Stimulated activated CD8-positive, alpha-beta memory T cell treated with anti-CD3 and anti-CD28 coated beads, Interleukin-4, amount 100 ng/mL, for 1 hour (primary cell): ENCODE measurements at places on chromosomes 7 and 10.

- no peak for DNase-seq
These were observed 127.6 kb downstream of the TNS3 start for GRCh38 chr7:47454069-47454973.

DNA sequence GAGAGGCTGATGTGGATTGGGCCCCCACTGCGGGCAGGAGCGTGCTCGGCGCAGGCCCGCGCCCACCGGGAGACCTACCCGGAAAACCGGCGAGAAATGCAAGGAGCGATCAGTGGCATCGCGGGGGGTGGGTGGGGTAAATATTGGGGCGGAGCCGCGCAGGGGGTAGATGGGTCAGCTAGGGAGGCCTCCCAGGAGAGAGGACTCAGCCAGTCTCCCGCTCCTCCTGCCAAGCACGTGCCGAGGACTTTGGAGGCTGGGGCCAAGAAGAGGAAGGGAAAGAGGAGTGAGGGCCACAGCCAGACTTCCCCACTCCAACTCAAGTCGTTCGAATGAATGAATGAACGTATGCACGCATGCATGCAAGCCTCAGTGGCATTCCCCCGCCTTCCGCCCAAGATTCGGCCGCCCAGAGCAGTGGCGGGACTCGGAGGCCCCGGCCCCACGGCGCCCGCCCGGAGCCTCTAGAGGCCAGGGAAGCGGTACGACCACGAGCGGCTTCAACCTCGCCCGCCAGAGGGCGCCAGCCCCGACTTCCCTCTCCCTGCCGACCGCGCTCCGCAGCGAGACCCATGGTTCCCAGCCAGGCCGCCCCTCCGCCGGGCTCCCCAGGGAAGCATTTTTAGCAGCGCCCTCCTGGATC, 3.6 kb downstream of the NPM3 start:
- peak; percentile 75 for DNase-seq

GRCh38 chr10:80996615-80997193, 459.0 kb downstream of the SH2D4B start:
- no peak for DNase-seq

DNA sequence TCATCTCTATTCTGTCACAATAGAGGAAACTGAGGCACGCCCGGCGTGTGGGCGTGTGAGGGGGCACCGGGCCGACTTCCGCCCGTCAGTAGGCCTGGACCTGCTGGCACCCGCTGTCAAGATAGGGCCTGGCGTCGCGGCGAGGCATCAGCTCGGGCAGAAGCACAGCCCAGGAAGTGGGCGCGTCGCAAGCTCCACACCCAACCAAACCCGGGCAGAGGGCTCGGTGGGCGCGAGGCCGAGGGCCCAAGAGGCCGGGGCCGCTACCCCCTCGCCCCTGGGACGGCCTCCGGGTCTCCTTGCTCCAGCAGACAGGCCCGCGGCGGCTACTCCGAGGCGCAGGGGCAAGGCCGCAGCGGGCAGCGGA, 91.2 kb downstream of the SPAG6 start:
- no peak for DNase-seq

DNA sequence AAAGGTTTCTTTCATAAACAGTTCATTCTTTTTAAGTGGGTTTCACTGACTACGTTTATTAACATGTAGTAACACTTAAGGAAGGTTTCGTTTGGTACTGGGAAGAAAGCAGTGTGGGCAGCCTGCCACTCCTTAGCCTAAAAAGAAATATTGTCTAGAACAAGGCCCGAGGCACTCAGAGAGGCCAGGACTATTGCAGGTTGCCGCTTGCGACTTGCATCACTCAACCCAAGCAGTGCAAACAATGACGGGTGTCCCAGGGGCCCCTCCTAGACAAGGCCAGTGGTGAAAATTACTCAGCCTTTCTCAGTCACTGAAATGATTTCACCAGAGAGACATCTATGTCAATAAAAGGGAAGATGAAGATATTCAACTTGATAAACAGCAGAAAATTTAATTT, 243.9 kb downstream of the SNX13 start:
- DNase-seq: no peak

DNA sequence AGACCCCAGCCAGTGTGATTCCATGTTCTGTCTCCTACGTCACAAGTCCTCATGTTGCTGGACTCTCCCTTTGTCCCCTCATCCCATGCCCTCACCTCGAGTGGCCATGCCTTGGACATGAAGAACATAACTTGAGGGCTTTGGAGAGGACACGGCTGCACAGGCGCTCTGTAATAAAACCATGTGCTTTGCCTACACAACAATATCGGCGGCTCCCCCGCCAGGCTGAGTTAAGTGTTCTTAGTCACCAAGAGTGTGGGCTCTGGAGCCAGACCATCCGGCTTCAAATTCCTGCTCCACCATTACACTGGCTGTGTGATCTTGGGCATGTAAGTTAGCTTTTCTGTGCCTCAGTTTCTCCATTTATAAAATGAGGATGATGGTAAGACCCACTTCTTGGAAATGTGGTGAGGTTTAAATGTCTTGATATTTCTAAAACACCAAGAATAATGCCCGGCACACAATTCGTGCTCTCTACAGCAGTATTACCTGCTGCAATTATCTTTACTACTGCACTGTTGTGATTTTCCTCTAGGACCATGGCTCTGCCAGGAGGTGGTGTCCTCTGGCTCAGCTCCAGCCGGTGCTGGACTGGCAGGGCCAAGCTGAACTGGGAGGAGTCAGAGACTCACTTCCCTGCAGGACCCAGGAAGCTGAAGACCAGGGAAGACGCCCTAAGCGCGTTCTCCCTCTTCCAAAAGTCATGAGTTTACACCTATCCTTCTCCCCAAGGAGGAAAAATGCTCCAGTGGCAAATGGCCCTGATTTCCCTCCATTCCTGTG, 15.7 kb downstream of the SLIT1 start:
- DNase-seq: no peak

DNA sequence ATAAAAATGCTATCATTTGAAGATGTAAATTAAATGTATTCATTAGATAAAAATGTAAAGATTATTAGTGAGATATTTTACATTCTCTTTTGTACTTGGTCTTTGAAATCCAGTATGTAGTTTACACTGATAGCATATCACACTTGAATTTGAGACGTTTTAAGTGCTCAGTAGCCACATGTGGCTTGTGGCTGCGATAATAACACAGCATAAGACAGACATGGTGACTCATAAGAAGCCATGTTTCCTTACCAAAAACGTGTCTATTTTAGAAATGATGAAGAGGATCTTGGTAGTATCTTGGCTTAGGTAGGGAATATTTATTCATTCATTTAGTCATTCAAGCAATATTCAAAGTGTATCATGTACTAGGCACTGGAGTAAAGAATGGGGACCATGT, 149.3 kb downstream of the POU6F2 start:
- no peak for DNase-seq

DNA sequence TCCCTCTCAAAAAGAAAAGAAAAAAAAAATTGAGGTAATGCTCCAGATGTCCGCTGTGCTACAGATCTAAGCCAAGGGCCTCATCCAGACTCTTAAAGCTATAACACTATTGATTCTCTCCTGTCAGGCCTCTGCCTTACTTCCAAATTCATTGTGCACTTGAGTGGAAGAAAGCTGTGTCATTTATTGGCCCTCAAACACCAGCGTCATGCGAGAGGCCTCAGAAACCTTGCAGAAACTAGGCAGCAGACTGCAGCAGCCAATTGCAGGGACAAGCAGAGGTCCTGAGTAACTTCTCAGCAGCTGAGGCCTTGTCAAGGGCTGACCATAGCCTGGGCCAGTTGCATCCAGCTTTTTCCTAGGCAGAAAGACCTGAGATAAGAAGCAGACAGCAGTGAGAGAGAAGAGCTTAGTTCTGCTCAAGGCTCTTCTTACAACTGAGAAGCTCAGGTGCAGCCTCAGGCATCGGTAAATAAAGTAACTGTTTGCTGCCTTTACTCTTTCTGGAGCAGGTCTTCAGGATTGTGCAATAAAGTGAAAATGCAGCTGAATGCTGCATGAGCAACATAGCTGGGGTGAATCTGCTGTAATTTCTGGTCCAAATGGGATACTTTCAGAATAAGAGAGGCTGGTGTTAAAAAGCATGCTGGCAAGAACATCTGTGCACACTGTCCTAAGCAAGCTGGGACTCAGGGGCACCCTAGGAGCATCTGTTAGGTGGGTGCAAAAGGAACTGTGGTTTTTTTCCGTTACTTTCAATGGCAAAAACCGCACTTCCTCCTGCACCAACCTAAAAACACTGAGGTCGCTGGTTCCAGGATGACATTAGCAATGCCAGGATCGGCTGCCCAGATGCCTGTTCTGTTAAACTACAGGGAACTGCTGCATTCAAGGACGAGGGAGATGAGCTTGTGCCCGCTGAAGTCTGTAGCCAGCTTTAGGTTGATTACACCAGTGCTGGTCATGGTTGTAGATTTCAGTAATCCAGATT, 181.8 kb upstream of the PFKP start:
- DNase-seq: no peak

GRCh38 chr10:114771157-114771556, 50.4 kb upstream of the FHIP2A start:
- DNase-seq: no peak

- no peak for DNase-seq
These were observed 58.9 kb upstream of the LBX1 start for GRCh38 chr10:101287997-101288635.

DNA sequence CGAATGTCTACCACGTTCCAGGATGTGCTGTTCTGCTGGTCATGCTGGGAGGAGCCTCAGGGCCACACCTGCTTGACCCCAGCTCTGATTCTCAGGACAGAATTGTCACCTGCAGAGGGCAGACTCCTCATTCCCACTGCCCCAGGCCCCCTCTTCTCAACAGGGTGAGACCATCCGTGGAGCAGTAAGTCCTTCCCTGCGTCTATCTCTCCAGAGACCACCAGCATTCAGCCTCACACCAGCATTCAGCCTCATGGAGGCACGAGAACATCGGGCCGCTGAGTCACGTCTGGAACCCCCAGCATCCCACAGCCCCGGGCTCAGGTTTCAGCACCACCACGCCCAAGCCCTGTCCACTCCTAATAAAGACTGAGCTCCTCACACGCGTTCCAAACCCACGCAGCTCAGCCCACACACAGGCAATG, 273.4 kb downstream of the DIP2C start:
- no peak for DNase-seq

GRCh38 chr10:88787463-88787862, 15.1 kb upstream of the LIPM start:
- no peak for DNase-seq

DNA sequence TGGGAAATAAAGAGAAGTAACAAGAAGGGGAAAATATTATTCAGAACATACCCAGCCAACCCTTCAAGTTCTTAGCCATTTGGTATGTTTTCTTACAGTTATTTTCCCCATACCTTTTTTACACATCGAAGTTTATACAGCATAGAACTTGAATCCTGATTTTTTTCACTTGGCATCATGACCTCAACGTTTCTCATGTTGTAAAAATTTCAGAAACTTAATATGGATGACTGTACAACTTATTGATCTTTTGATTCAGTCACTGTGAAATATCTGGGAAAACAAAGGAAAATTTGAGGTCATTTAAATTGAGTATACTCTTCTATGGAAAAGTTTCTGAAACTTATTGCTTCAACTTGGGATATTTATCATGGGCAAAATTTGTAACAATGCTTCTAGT, 103.6 kb upstream of the FAM171A1 start:
- no peak for DNase-seq

- DNase-seq: no peak
These were observed 135.1 kb downstream of the FAM107B start for GRCh38 chr10:14639637-14640036.

GRCh38 chr7:151658778-151659177, 139.1 kb upstream of the RHEB start:
- no peak for DNase-seq

DNA sequence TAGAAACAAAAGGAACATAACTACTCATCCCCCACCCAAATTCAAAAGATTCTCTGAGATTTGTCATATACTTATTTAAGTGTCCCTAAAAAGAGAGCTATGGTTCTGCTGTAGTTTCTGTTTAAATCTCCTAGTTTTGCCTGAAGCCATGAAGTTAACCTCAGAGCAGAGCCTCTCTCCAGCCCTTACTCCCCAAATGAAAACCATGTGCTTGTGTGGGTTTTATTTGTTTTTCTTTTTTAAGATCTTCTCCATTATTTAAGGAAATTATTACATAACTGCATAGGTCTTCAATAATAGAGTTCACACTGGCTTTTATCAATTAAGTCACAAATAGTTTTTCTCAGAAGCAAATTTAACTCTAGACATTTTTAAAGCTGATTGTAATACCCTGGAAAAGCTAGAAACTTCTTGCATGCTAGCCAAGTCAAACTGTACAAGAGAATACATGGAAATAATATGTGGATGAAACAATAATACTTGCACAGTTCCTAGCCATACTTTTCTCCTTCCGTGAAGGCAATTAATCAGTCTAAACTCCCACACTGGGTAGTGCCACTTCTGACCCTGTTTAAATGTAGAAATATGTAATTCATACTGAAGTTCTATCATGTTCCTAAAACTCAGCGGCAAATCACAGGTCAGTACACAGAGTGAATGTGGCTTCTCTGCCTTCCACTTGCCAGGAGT, 579.7 kb downstream of the SUGCT start:
- no peak for DNase-seq

- no peak for DNase-seq
These were observed 80.2 kb upstream of the NEBL start for GRCh38 chr10:20977300-20977699.

GRCh38 chr10:105328503-105329133, 687.5 kb downstream of the SORCS3 start:
- DNase-seq: no peak

DNA sequence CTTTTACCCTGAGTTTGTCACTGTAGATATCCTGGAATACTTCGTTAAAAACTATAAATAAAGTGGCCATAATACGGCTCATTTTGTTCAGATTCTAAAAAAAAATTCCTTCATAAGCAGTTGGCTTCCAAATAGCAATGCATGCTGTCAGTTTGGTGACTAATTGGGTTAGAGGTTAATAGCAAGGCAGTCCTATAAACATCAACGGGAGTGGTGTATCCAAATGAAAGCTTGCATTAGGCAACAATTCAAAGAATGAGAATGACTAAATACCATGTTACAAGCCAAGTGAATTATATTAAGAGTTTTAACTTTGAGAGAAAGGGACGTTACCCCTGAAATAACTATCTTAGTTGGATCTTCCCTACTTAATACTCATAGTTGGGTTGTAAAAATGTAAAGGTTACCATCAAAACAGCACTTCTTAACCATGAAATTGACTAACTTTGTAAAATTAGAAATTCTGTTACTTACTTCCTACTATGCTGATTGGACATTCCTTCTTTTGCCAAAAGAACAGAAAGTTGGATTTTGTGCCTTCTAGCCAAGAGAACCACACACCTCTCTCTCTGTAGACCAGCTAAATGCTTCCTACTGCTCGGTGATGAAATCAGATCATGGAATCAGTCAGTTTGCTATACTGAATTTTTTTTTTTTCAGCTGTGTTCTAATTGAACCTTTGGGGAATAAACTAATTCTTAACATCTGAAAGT, 98.0 kb downstream of the KAT6B start:
- no peak for DNase-seq

- DNase-seq: no peak
These were observed 1.7 kb downstream of the ARF5 start for GRCh38 chr7:127589896-127590295.

DNA sequence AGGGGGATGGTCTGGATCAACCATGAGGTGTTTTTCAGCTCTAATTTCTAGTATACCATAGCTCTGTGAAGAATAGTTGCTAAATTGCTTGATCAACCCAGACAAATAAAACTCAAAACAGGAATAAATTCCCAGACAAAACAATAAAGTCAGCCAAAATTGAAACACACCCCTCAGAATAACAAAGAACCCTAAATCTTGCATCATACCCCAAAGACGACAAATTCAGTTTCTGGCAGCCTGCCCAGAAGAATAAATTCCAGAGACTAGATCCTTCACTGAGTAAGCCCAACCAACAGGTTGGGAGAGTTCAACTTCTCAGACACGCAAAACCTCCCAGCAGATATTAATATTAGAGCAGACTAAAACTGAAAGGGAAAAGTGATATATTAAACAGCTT, 11.2 kb upstream of the SEM1 start:
- no peak for DNase-seq
